GM04504 (cell line): ENCODE measurements at places on chromosomes 5 and 9.

GRCh38 chr9:14087576-14087975, 226.4 kb downstream of the NFIB start:
- no peak for DNase-seq

GRCh38 chr5:154077696-154078095, 38.9 kb downstream of the MFAP3 start:
- no peak for DNase-seq

- no peak for DNase-seq
Observed at GRCh38 chr9:113005777-113006176, 6.2 kb downstream of the ZNF883 start.

GRCh38 chr5:6686501-6686900, 26.7 kb upstream of the TENT4A start:
- no peak for DNase-seq

DNA sequence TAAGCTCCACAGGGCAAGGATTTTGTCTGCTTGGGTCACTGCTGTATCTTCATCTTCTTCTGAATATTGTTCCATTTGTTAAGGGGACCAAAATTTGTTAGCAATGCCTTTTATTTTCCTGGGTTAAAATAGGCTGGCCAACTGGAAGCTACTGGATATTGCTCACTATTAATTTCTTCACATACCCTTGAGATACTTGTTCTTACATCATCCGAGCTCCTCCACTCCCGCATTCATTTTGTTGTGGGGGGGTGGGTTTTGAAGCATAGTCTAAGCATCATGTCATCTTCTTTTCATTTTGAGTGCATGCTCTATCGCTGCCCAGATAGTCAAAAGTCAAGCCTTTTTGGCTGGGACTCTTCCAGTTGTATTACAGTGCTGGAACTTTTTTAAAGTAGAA, 42.5 kb upstream of the PIK3R1 start:
- DNase-seq = no peak

GRCh38 chr9:127910613-127911205, 6.1 kb downstream of the ST6GALNAC4 start:
- peak; percentile 64 for DNase-seq

DNA sequence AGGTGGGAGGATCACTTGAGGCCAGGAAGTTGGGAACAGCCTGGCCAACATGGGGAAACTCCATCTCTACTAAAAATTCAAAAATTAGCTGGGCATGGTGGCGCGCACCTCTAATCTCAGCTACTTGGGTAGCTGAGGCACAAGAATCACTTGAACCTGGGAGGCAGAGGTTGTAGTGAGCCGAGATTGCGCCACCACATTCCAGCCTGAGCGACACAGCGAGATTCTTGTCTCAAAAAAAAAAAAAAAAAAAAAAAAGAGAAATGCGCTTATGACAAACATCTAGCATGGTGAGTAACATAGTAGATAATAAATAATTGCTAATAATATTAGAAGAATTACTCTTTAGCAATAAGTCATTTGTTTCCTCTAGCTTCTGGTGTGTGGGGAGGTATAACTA, 25.9 kb downstream of the RUSC2 start:
- DNase-seq = no peak

DNA sequence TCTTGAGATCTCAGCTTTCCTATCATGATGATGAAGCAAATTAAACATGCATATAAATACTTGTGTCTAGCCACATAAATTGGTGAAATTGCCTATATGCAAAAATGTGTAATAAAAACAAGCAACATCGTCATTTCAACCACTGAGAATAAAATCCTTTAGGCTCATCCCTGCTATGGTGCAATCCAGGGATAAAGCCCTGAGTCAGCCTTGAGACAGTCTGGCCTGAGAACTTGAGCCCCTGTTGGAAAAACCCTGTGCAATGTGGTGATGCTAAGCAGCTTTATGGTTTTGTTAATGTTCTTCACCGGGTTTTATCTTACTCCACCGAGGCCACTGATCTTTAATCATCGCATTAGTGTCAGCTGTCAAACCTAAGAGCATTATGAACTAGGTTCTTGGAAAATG, 170.5 kb downstream of the DCP2 start:
- peak; percentile 80 for DNase-seq

GRCh38 chr9:38153152-38153909, 84.3 kb upstream of the SHB start:
- DNase-seq = no peak

GRCh38 chr5:66909364-66909763, 287.2 kb downstream of the CD180 start:
- DNase-seq = no peak

- no peak for DNase-seq
Observed at GRCh38 chr9:17064558-17064957, 70.3 kb upstream of the CNTLN start.

DNA sequence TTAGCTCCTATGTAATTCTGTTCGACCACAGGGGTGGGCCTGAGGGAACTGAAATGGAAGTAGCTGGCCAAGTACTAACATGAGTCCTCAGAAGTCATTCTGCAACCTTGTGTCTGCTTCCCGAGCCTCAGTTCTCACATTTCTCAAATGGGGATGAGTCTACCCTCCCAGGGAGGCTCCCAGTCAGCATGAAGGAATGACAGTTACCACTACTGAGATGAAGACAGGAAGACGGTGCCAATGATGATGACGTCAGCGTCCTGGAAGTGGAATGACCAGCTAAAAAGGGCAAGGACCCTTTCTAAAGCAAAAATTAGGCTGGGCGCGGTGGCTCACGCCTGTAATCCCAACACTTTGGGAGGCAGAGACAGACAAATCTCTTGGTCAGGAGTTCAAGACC, 6.8 kb downstream of the PIP5KL1 start:
- DNase-seq = peak; percentile 95

- no peak for DNase-seq
Observed at GRCh38 chr9:15746905-15747304, 194.1 kb downstream of the CCDC171 start.

DNA sequence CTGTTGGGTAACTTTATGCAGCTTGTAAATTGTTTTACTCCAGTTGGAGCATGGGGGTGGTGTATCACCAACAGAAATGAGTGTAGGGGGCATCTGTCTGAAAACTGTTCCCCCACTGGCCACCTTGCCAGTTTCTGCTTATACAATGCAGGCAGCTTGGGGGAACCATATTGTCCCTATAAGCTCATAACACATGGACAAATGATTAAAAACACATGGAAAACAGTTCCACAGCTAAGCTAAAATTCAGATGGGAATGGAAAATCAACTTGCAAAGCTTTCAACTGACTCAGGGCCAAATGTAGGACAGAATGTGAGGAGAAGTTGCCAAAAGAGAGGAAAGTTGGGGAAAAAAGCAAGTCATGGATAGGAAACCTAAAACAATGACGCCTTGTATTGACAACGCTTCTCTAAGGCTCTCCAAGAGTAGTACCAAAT, 7.9 kb upstream of the CER1 start:
- DNase-seq = no peak

- no peak for DNase-seq
Observed at GRCh38 chr9:1429297-1429696, 379.1 kb downstream of the DMRT2 start.

DNA sequence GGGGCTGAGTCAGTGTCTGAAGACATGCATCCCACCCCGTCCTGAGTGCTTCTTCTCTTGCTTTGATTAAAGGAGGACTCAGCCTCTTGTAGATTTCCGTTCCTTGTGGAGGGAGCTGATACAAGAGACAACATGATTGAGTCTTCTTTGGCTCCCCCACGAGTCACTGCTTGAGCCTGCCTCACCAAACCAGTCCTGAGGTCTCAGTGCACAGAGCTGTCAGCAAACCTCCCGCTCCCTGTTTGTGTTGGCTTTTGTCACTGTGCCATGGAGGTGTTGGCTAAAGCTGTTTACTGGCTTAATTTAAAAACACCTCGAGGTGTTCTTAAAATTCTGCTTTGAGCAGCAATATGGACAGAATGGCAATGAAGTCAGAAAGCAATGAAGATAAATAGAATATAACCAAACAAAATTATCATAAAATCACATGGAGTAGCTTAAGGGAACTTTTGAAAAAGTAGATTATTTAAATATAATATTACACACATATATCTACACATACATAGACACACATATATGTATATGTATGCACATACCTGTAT, 234.1 kb upstream of the ANKRD55 start:
- DNase-seq = no peak

GRCh38 chr5:151677776-151678545, 8.8 kb downstream of the SPARC start:
- no peak for DNase-seq

DNA sequence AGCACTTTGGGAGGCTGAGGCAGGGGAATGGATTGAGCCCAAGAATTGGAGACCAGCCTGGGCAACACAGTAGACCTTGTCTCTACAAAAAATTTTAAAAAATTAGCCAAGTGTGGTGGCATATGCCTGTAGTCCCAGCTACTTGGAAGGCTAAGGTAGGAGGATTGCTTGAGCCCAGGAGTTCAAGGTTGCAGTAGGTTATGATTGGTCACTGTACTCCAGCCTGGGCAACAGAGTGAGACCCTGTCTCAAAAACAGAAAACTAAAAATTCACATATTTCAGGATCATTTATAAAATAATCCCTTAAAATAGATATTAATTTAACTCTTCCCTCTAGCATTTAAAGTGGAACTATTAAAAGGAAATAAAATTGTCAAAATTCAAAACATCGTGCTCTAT, 3.4 kb downstream of the FCHO2 start:
- no peak for DNase-seq

- DNase-seq = no peak
Observed at GRCh38 chr5:173963867-173964441, 25.0 kb upstream of the C5orf47 start.

DNA sequence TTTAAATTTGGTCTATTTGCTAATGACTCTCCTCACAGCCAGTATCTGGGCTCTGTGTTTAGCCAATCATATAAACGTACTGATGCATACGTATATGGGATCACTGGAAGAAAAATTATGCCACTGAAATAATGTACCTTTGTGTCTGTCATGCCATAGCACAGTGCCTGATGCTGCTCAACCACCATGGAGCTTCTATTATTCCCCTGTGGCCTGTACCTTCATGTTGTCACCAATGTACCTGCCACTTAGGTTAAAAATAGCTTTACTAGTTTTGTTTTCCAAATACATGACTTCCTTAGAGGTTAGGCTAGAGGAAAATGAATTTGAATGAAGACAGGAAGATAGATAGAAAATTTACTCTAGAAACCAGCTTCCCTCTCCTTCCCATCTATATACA, 34.6 kb downstream of the HACD4 start:
- DNase-seq = no peak

DNA sequence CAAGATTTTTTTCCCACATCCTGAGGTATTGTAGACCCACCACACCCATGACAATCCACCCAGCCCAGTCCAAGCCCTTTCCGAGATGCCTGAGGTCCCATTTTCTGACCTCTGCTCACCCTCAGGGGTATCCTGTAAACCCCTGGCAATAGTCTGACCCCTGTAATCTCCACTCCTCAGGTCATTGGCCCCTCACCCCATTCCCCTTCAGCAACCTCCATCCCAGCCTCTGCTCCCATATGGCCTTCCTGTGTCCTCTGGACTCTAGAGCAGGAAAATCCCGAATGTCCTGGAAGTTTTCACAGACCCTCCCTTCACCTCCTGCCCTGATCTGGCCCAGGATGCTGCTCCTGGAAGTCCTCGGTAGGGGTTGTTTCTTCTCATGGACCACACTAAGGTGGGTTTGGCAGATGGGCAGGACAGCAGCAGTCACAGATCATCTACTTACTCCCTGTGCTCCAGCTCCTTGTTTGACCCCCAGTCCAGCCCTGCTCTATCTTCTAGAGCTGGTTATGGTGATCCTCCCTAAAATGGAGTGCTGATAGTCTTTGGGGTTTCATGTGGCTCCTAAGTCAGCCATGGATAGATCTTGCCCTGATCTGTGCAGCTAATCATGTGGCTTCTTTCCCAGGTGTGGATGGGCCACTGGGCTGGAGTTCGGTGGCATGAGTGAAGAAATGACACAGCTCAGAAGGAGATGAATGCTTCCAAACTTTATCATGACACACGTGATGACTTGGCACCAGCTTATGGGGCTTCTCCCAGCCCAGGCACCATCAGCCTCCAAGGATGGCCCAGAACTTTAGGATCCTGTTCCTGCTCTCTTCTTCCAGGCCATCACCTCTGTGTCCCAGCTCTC, 12.0 kb upstream of the ACSL6 start:
- no peak for DNase-seq

- no peak for DNase-seq
Observed at GRCh38 chr9:132026932-132027585, 52.6 kb downstream of the MED27 start.

DNA sequence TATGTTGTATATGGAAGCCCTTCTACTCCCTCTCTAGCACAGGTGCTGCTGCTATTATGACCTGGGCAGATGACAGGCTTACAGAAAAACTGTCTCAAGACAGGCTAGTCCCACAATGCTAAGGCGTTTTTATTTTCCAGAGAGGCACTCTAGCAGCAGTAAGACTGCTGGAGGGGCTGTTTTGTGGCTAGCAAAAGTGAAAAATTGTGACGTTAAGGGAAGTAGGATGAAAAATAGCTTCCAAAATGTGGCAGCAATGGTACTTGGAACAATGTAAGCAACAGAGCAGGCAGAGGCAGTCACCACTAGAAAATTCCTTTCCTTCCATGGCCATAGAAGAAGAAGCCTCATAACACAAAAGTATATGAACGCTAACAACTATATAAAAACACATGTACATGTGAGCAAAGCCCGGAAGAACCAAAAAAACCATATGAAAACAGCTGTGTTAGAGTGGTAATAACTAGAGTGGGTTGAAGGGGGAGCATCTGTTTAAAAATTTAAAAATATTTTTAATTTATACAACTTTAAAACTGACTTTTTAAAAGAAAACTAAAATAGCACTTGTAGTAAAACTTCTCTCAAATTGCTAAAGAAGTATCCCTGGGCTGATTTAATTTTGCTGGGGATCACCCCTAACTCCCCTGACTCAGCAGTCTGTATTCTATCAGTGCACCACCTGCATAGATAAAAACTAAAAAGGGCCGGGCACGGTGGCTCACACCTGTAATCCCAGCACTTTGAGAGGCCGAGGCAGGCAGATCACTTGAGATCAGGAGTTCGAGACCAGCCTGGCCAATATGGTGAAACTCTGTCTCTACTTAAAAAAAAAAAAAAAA, 30.6 kb downstream of the CLINT1 start:
- DNase-seq = no peak
